Kidney (tissue), 22 donors: ENCODE measurements at places on chromosomes 12 and 14.

GRCh38 chr14:71726580-71727021 is 205.6 kb upstream of the RGS6 start:
- H3K27me3 ChIP-seq: no peaks in the 10 kb centered on the region
- no peaks in the 10 kb centered on the region for H3K4me1 ChIP-seq
- H3K27ac ChIP-seq: no peak overlapping the region
- DNase-seq: no peak

- no peaks in the 10 kb centered on the region for H3K4me1 ChIP-seq
- no peaks in the 10 kb centered on the region for H3K27me3 ChIP-seq
- H3K36me3 ChIP-seq: no peaks in the 10 kb centered on the region
- no peak overlapping the region for H3K27ac ChIP-seq
Measured at GRCh38 chr12:50662116-50662510, 101.8 kb upstream of the ATF1 start.

DNA sequence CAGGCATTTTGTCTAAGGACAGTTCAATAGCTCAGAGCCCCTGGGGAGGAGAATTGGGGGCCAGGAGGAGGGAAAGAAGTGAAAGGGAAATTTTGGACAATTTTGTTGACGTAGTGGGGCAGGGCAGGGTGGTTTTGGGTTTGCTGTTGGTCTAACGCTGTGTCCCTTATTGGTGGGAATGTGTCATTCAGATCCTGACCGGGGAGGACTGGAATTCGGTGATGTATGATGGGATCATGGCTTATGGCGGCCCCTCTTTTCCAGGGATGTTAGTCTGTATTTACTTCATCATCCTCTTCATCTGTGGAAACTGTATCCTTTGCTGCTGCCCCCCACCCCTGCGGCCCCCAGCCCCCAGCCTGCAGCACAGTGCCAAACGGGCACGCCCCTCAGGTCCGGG is 212.1 kb upstream of the FKBP4 start:
- DNase-seq: no peak
- H3K27ac ChIP-seq: no peak overlapping the region
- H3K4me3 ChIP-seq: no peak overlapping the region
- no peaks in the 10 kb centered on the region for H3K27me3 ChIP-seq
- no peaks in the 10 kb centered on the region for H3K36me3 ChIP-seq

GRCh38 chr14:96844857-96845570 is 47.8 kb downstream of the VRK1 start:
- DNase-seq: no peak
- H3K4me3 ChIP-seq: no peak overlapping the region
- H3K4me1 ChIP-seq: no peaks in the 10 kb centered on the region
- H3K27me3 ChIP-seq: no peaks in the 10 kb centered on the region
